RWPE1 (cell line): ENCODE measurements at places on chromosomes 12 and 14.
A peak's percentile ranks its signal among the peaks of the same experiment; 100 is the strongest.

DNA sequence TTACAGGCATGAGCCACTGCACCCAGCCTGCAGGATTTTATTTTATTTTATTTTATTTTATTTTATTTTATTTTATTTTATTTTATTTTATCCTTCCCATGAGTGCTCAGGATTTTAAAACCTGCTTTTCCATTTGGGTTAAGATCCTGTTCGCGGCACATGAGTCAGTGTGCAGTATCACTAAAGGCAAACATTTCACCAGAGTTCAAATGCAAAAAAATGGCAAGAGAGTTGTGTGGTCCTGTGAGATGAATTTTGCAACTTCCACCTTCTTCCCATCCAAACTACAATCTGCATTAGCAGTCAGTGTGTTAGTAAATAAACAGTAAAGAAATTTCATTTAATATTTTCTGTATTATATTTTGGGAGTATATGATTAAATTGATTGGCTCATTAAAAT, 29.0 kb downstream of the MOAP1 start:
- DNase-seq: no peak

GRCh38 chr12:111359914-111360276, 9.0 kb downstream of the PHETA1 start:
- no peak for DNase-seq

DNA sequence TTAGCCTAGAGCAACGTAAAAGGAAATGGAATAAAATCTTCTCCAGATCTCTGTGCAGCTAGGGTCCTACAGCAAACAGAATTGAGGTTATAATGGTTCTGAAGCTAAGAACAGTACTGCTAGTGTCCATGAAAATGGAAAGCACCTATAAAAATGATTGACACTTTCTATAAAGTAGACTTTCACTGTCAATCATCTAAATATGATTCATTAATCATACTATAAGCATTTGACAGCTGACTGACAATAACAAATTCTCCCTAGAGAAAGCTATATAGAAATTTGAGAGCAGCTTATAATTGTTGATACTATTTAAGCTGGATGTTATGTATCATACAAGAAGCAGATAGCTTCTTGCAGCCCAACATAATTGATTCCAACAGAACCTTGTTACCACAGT, 80.9 kb downstream of the PDZRN4 start:
- no peak for DNase-seq

- no peak for DNase-seq
Observed at GRCh38 chr12:33205981-33206380, 233.6 kb downstream of the SYT10 start.

DNA sequence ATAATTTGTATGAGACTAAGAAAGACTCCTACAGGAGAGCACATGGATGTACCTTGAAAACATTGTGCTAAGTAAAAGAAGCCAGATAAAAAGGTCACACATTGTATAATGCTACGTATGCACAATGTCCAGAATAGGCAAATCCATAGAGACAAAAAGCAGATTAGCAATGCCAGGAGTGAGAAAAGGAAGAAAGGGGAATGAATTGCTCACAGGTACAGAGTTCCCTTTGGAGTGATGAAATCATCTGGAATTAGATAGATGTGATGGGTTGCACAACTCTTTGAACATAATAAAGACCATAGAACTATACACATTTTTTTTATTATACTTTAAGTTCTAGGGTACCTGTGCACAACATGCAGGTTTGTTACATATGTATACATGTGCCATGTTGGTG, 1218.9 kb upstream of the TMEM132C start:
- DNase-seq: no peak

DNA sequence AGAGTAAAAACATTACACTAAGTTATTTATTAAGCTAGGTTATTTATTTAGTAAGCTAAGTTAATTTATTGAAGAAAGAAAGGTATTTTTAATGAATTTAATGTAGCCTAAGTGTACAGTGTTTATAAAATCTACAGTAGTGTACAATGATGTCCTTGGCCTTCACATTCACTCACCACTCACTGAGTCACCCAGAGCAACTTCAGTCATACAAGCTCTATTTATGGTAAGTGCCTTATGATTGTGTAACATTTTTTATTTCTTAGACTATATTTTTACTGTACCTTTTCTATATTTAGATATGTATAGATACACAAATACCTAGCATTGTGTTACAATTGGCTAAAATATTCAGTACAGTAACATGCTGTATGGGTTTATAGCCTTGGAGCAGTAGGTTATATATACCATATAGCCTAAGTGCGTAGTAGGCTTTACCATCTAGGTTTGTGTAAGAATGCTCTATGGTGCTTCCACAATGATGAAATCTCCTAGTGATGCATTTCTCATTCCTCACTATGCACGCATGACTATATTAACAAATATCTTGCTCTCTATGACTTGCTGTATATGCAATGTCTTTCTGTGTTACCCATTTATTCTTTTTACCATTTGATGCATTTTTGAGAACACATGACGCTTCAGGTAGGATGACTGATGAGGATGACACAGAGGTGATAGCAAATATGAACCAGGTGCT, 309.6 kb upstream of the ATXN7L3B start:
- no peak for DNase-seq

GRCh38 chr14:77214216-77214615, 32.6 kb downstream of the TMEM63C start:
- no peak for DNase-seq

- peak; percentile 42 for DNase-seq
Observed at GRCh38 chr12:3777206-3777809, 24.4 kb upstream of the CRACR2A start.

- no peak for DNase-seq
Observed at GRCh38 chr14:89435492-89435891, 18.5 kb upstream of the FOXN3 start.

DNA sequence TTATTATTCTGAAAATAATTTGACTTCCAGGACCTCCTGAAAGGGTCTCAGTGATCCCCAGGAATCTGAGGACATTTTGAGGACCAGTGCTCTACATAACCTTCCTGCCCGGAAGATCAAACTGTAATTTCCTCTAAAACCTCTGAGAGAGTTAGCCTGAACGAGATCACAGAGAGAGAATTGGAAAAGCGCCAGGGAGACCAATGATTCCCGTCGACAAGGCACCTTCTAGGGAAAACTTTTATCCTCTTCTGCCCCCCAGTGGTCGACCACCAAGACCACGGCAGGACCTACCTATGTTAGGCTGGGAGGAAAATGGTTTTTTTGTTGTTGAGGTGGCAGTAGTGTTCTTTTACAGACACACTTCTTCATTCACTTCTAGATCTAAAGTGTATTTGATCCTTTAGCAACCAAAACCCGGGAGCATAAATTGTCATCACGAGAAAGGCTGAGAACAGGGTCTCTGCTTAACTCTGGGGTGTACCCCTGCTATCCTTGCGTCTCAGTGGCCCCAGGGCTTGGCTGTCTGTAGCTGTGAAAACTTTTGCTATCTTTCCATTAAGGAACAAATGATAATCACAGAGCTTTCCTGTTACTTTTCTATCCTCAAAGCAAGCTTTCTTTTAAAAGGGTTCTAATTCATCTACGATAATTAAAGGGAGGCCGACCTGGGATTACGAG, 62.9 kb upstream of the NID2 start:
- DNase-seq: peak; percentile 83

DNA sequence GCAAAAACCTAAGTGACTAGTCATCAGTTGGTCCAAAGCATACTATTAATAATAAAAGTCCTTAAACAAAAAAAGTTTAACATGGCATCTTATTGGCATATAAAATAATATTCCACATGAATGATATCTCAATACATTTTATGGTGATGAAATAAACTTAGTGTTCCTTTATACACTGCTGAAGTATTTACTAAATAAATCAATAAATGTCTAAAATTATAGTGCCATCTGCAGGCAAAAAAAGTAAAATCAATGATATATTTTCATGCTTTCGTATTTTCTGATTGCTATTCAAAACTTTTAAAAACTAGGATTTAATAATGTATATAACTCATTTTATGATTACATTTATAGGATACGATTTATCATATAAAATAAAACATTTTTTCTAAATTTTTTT, 30.5 kb downstream of the PUS7L start:
- DNase-seq: no peak

DNA sequence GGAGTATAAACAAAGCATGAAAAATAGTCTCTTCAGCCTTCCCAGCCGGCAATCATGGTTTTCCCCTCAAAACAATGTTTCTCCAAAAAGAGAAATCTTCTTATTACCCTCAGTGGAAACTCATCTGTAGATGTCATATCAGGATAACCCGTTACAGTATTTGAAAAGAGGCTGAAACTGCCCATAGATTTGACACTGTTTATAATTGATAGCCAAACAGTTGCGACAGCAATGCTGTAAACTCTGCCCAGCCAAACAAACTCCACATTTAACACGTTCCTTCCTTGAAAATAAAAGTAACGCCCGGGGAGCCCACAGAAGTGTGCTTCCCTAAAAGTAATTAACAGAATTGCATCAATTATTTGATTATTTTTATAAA, 201.3 kb upstream of the FOXN3 start:
- no peak for DNase-seq

DNA sequence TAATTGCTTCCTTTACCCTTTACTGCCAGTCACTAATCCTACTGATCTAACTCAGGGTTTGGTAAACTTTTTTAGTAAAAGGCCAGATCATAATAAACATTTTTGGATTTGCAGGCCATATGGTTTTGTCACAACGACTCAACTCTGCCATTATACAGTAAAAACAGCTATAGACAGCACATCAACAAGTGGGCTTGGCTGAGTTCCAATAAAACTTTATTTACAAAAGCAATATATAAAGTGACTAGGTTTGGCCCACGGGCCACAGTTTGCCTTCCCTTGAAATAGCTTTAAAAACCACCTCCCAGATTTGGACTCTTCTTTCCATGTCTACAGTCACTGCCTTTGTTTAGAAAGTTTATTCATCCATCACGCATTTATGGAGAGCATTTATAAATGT, 146.9 kb downstream of the NTF3 start:
- no peak for DNase-seq

DNA sequence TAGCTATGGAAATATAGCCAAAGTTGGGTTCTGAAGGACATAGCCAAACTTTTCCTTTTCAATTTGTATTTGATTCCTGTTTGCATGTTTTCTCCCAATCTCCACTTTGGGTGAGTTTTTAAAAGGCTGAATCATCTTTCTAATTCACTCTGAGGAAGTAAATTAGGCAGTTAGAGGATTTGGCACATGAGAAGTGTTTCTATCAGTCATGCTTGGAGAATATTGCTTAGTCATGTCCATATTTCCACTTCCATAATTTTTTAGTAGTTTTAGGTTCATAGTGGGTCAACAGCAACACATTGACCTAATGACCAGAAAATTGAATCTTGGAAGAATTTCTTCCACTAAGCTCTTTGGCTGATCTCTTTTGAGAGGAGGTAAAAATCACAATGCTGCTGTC, 21.8 kb downstream of the IRAK3 start:
- DNase-seq: no peak

DNA sequence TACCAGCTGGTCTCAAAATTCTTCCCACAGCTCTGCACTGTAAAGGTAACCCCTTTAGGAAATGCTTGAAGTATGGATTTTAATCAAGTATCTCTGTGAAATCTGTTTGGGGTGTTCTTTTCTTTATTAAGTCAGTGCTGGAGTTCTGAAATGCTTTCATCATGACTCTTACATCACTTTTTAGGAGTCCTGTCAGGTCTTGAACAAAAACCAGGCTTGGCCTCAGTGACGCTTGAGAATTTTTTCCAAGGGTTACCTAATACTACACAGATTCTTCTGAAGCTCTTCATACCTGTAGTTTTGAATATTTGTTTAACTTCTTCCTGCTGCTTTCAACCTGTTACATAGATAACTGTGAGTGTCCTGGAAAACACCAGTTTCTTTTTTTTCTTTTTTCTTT, 47.0 kb upstream of the KCNH3 start:
- DNase-seq: peak; percentile 49

- no peak for DNase-seq
Observed at GRCh38 chr14:44107156-44107555, 399.9 kb downstream of the FSCB start.

GRCh38 chr12:11731042-11731357, 81.5 kb downstream of the ETV6 start:
- no peak for DNase-seq

DNA sequence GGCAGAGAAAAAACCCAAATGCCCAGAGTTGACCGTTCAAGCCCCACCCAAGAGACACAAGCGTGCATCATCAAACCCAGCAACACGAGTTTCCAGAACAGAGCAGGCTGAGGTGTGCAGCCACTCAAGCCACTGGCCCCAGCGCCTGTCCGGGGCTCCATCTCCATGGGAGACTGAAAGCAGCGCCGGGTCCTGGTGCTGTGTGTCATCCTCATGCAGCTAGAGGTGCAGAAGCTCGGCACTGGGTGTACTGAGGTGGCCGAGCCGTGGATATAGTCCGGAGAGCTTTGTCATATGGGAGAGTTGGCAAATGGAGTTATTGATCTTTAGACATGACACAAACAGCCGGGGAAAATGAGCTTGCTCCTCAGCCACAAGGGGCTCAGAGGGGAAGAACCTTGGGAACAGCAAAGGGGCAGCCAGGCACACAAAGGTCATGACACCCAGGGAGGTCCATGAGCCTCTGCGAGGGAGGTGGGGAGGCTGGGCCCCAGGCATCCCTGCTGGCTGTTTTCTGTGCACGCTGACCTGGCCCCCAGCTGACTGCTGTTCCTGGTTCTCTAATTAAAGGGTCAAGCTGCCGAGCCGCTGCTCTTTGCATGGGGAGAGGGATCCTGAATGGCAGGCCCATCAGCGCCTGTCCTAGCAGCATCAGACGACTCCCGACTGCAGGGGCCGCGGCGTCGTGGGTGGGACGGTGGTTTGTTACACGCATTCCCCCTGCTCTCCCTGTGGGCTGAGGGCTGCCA, 145.4 kb upstream of the SFSWAP start:
- DNase-seq: no peak

DNA sequence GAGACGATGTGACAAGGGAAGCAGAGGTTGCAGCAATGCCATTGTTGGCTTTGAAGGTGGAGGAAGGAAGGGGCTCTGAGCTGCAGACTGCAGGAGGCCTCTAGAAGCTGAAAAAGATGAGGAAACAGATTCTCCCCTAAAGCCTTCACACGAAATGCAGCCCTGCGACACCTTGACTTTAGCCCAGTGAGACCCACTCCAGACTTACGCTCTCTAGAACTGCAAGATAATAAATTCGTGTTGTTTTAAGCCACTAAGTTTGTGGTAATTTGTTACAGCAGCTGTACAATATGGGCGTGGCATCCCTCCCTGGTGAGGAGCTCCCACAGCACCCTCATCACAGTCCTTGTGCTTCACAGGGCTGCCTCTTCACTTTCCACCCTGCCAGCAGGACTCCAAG, 53.2 kb downstream of the GOLGA5 start:
- no peak for DNase-seq

DNA sequence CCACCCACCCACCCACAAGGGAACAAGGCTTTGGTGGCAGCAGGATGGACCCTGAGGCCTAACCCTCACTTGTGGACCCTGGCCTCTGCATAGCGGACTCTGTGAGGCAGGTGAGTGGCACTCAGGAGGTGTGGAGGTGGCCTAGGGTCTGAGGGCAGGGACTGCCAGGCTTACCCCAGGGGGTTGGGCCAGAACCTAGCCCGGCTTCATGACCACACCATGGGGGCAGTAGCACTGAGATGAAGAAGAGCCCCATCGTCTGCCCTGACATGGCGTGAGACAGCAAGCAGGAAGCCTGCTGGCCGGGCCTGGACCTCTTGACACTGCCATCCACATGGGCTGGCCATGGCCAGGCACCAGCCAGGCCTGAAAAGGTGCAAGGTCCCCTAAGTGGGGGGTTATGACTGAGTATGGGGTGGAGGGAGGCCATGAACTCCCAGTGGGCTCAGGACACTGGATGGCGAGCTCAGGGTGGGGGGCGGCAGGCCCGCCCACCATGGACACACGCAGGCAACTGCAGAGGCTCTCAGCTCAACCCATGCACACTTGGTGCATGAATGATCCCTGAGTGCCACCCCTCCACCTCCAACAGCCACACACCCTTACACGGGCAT, 29.3 kb downstream of the JAG2 start:
- no peak for DNase-seq

- no peak for DNase-seq
Observed at GRCh38 chr12:14558473-14558959, 9.2 kb downstream of the PLBD1 start.
